ENCODE measurements at places on chromosomes 16 and 17.

- no peak for DNase-seq
These were observed 189.4 kb downstream of the CCDC182 start for GRCh38 chr17:57555636-57556175.

DNA sequence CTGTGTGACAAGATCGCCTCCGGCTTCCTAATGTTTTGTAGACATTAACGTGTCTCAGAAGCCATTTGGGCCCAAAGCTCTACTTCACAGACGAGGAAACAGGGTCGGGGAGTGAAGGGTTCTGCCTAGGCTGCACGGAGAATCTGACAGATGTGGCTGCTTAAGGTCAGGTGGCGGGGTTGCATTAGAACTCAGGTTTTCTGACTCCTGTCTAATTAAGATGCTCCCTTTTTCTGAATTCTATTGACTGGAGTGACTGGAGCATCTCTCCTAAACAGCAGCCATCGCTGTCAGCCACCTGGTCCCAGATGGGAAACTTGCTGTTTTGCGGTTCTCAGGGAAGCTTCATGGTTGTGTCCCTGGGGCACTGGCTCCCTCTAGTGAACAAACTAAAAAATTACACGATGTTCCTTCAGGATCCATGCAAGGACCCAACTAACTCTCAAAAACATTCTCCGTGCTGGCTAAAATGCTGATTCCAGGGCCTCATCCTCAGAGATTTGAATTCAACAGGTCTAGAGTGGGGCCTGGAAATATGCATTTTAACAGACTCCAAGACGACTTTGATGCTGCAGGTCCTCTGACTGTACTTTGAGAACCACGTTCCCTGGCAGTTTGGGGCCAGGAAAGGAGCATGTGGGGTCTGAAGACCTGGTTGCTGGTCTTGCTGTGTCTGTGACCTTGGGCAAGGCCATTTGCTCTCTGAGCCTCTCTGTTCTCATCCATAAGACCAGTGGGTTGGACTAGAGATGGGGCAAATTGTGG lies 117.4 kb downstream of the IRF8 start:
- DNase-seq: no peak

DNA sequence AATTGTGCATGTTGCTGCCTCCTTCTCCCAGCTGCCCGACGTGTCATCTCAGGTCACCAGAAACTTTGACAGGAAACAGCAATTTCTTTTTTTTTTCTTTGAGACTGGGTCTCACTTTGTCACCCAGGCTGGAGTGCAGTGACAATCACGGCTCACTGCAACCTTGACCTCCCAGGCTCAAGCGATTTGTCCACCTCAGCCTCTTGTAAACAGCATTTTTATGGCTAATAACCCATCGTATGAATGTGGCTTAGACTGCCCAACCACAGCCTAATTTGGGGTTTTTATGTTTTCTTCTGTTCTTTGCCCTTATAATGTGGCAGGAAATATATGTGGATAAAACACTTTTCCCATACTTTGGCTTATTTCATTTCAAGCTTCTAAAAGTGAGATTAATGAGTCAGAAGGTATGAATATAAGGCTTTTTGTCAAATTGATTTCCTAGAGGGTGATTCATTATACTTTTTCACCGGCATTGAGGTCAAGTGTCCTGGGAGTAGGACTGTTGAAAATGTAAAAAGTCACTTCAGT lies 31.0 kb upstream of the SLC5A10 start:
- no peak for DNase-seq

DNA sequence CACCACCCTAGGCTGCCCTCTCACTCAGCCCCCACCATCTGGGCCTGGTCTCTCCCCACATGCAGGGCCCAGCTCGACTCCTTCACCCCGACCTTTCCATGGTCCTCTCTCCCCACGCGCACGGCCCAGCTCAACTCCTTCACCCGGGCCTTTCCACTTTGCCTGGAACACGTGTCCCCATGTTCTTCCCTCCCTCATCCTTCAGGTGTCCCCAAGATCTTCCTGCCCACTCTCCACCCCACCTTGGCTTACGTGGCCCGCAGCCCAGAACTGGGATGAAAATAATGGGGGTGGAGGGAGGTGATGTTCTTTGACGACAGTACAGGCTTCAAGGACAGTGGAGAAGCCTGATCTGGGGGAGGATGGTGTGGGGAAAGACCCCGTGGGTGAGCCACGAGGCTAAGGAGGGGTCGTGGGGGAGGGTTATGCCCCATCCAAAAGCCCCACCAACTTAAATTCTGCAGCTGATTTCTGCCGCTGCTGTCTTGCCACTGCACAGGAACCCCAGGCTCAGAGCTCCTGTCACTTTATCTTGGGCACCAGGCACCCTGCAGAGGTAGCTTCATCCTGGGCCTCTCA lies 9.9 kb upstream of the MEAK7 start:
- DNase-seq: no peak

DNA sequence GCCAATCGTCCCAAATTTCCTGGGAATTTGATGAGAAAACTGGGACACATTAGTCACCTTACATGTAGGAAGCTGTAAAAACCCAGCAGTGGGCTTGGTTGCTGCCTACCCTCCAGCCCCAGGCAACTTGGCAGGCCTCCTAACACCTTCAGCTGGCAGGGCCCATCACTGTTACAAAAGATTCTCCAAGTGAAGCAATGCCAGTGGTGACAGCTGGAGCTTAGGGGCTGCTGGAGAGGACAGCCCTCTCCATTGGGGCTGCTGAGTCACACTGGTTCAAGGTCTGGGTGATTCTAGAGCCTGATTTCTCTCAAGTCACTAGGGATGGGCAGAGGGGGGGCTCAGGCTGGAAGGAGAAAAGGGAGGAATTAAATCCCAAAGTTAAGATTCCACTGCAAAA lies 180.6 kb downstream of the COPRS start:
- DNase-seq: no peak

- DNase-seq: no peak
These were observed 6.9 kb downstream of the SNTB2 start for GRCh38 chr16:69193855-69194254.

GRCh38 chr17:60383379-60383778 lies 8.6 kb downstream of the USP32 start:
- no peak for DNase-seq

- no peak for DNase-seq
These were observed 14.7 kb upstream of the ZNF469 start for GRCh38 chr16:88368036-88368435.

- DNase-seq: no peak
These were observed 1343.0 kb downstream of the TP53TG3F start for GRCh38 chr16:34802396-34802795.

GRCh38 chr16:89094252-89094879 lies 714 bp downstream of the ACSF3 start:
- DNase-seq: no peak

DNA sequence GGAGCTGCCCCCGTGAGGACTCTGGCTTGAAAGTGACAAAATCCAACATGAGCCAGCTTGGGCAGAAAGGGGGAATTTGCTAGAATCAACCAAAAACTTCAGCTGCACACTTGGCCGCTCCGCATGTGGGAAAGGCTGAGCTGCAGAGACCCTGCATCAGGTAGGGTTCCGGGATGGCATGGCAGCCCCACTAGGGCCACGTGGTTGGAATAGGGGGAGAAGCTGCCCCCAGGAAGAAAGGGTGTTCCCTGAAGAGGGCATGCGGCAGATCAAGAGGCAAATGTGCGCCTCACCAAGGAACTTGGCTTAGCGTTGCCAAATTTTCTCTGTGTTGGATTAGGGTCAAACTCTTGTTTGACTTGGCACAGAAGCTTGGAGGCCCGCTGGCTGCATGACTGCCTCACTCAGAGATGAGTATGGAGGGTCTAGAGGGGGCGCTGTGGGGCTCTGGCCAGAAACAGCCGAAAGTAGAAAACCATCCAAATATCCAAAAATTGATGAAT lies 29.2 kb upstream of the WFIKKN2 start:
- no peak for DNase-seq

DNA sequence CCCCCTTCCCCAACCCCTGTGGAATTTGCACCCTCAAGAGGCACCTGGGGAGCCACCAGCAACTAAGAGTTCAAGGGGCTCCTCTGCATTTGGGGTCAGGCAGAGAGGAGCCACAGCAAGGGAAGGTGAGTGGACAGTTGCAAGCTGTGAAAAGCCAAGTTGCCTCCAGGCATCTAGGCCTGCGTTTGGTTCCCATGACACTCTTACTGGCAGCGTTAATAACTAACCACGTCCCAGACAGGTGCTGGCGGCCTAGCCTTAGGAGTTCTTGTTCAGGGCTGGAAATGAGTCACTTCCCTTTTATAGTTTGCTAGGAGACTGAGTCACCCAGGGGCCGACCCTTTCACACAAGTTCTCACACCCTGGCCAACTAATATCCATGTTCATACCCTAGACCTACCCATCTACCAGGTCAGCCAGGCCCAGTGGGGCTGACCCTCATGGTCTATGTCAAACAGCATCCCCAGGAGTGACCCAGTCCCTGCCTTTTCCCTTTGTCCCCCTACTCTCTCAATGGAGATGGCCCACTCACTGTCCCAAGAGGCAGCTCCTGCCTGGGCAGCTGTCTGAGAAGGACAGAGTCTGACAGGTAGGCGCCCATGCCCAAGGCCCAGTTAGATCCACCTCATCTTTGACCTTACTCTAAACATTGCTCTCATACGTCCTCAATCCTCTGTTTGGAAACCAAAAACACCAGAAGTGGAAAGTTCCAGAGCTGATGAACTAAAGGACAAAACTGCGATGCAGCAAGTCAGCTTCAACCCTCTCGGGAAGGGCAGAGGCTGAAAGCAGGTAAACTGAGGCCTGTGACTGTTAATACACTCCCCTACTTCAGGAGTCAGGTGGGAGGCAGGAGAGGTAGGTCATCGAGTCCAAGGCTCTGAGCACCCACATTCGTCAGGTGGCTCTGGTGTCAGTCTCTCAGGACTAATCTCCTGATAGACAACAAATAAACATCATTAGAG lies 300.6 kb downstream of the SOX9 start:
- DNase-seq: no peak

- no peak for DNase-seq
These were observed 706 bp downstream of the SHISA6 start for GRCh38 chr17:11241611-11242226.

- DNase-seq: no peak
These were observed 508.1 kb downstream of the HAPSTR1 start for GRCh38 chr16:9599415-9600120.

- DNase-seq: no peak
These were observed 221.8 kb upstream of the IRX3 start for GRCh38 chr16:54508351-54508750.

GRCh38 chr17:74471341-74471740 lies 4.9 kb downstream of the CD300A start:
- no peak for DNase-seq

GRCh38 chr16:54102888-54103866 lies 183.4 kb downstream of the IRX3 start:
- no peak for DNase-seq

GRCh38 chr17:35073183-35073790 lies 9.8 kb upstream of the RFFL start:
- DNase-seq: no peak

DNA sequence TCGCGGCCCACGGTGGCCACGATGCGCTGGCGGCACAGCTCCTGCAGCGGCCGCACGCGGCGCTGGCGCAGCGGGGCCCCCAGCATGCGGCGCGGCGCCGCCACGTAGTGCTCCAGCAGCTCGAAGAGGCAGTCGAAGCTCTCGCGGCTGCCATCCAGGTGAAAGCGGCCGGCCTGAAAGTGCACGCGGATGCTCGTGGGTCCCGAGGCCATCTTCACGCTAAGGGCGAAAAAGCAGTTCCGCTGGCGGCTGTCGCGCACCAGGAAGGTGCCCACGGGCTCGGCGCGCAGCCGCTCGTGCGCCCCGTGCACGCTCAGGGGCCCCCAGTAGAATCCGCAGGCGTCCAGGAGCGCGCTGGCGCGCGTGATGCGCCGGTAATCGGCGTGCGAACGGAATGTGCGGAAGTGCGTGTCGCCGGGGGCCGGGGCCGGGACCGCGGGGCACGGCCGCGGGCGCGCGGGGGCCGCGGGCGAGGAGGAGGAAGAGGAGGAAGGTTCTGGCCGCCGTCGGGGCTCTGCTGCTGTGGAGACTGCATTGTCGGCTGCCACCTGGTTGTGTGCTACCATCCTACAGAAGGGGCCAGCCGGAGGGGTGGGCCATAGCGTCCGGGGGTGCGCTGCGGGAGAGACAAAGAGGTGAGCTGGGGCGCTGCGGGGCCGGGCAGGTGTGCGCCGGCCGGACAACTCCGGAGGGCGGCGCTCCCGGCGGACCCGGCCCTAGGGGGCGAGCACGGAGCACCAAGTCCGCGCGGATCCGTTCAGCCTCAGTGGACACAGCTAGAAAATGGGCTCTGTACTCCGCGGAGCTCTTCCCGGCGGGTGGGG lies 879 bp downstream of the SOCS1 start:
- DNase-seq: no peak

DNA sequence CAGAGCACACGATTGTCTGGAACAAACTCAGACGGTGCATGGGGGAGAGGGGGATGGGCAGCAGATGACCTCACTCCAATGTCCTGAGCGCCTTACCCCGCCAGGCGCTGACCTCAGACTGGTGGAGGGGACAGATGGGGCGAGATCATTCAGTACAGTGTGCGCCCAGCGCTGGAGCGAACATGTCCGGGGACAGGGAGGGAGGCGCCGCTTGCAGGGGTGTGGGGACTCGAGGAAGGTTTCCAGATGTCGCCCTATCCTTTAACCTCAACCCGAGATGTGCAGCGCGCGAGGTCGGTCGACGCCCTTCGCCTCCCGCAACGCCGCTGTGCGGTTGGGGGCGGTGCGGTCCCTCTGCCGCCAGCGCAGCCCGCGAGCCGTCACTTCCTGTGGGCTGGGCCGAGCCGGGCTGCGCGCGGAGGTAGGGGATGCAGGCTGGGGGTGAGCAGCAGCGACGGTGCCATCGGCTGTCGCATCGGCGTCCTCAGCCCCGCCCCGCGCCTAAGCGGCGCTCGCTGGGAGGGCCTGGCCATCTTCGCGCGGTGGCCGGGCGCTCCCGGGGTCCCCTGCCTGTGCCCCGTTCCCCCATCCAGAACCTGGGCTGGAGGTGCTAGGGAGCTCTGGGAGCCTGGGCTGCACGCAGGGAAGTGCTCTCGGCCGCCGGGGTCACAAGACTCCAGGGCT lies 5.3 kb upstream of the CDR2L start:
- DNase-seq: no peak

DNA sequence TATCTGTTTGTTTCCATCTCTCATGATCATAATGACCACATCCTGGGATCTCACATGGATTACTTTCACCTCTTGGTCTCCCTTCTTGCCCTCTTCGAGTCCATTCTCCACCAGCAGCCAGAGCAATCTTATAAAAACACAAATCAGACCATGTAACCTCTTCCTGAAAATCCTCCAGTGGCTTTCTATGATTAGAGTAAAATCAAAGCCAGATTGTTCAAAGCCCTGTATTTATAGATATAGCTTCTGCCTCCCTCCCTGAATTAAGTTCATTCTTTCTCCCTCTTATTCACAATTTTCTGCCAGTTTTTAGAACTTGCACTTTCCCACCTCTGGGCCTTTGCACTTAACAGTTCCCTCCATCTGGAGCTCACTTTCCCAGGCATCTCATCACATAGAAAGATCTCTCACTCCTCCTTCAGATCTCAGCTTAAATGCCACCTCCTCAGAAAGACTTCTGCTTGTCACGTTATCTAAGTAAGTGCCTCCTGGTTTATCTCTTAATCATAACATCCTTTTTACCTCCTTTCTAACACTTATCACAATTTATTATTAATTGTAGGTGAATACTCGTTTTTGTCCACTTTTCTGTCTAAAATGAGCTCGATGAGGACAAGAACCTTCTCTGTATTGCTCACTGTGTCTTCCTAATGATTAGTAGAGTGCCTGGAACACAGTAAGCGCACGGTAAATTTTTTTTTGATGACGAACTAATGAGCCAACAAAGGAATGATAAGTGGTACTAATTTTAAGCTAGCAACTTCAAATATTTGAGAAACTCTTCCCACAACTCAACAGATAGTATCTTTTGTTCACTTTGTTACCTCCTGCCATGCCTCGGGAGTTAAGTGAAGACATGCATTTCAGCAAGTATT lies 80.5 kb downstream of the CYB561 start:
- DNase-seq: no peak

Measured in cortex of kidney (tissue), 1 donor.